ENCODE measurements at places on chromosomes 16 and 17.

DNA sequence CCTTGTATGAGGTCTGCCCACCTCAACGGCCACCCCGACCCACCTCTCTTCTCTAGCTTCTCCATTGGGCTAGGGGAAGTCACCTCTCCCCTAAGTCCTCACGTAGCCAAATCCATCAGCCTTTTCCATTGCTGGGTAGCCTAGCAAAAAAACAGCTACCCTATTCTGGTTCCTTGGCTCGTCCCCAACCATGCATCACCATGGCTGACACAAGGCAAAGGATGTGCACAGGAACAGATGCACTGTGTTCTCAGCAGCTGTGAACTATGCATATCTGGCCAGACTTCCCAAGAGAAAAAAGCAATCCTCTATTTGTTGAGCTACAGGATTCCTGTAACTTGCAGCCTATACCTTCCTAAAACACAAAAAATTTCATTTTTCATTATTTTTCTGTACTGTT, 22.0 kb upstream of the FLCN start:
- no peak for DNase-seq

DNA sequence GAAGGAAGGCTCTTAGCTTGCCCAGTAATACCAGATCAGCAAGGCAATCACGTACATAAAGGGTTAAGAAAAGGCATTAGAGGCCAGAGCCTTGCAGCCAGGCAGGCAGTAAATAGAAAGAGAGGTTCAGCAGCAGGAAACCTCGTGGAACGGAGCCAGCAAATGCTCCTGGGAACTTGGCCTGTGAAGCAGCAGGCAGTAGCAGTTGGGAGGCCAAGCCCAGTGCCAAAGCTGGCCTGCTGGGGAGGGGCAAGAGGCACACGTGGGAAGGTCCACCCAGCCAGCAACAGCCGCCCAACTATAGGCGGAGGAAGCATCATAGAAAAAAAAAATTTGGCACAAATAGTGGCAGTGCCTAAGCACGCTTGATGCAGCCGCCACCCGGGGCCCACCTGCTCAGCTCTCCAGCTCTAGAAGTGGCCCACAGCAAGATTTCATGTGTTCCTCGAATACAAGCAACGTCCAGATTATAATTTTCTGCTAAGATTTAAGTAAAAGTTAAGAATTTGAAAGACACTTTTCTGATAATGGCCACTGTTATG, 2339.5 kb downstream of the TP53TG3F start:
- DNase-seq, result no peak

DNA sequence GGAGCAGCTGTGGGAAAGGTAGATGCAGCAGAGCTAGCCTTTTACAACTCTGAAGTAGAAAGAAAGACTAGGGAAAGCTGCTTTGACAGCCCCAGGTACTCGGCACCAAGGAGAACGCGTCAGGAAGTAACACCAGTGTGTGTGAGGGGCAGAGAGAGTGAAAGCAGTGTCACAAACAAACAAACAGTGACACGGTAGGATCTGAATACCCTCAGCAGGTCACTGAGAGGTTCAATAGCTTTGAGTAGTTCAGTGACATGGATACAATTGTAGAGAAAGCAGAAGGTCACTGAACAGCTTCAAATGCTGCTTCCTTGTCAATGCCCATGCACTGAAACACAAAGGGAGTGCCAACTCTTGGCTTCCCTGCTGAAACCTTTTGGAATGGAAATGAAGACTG, 150.3 kb upstream of the C17orf78 start:
- DNase-seq, result no peak

DNA sequence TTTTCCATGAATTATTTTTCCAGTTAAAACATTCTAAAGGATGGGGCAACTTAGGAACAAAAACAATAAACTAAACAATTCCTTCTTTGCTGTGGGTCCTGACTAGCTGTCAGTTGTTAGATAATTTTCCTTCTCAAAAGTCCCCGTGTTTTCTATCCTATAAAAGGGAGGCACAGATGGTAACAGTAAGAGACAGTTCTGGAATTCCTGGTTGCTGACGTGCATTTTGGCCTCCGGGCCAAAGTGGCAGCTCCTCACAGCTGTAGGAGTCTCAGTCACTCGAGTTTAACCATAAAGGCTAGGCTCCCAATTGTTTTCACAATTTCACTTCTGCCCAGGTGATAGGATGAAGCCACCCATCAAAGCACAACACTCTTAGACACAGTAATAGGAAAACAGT, 77.0 kb upstream of the ZNF423 start:
- no peak for DNase-seq

GRCh38 chr16:65697065-65697464, 575.2 kb upstream of the CDH11 start:
- DNase-seq, result no peak

- no peak for DNase-seq
These were observed 61.6 kb downstream of the MRTFB start for GRCh38 chr16:14132696-14133048.

- DNase-seq, result no peak
These were observed 2.1 kb upstream of the ADGRG5 start for GRCh38 chr16:57540387-57540786.

DNA sequence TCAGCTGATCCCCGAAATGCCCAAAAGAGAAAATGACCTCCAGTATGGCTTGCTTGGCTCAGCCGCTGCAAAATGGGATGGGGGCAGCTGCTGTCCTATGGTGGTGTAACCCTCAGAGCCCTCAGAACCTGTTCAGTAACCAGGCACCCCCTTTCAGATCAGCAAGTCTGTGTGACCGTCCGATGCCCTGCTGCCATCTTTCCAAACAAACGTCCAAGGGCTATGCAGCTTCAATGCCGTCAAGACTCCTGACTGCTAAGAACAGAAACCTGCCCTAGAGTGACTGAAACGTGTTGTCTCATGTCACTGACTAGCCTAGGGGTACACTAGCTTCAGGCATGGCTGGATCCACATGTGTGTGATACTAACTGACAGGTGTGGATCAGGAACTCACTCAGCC, 70.4 kb downstream of the GNAO1 start:
- no peak for DNase-seq

DNA sequence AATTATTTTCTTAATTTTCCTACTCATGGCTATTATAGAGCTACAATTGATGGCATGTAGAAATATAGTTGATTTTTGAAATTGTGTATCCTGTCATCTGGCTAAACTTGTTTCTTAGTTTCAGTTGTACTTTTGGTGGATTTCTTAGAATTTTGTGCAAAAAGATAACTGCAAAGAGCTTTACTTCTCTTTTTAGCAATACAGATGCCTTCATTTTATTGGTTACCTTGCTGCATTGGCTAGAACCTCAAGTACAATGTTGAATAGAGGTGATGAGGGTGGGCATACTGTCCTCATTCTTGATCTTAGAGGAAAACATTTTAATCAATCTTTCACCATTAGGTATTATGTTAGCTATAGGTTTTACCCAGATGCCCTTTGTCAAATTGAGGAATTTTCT, 67.9 kb downstream of the METRNL start:
- no peak for DNase-seq

- no peak for DNase-seq
These were observed 24.0 kb downstream of the MEOX1 start for GRCh38 chr17:43637563-43638323.

GRCh38 chr16:54750249-54750648, 180.4 kb upstream of the IRX5 start:
- no peak for DNase-seq

DNA sequence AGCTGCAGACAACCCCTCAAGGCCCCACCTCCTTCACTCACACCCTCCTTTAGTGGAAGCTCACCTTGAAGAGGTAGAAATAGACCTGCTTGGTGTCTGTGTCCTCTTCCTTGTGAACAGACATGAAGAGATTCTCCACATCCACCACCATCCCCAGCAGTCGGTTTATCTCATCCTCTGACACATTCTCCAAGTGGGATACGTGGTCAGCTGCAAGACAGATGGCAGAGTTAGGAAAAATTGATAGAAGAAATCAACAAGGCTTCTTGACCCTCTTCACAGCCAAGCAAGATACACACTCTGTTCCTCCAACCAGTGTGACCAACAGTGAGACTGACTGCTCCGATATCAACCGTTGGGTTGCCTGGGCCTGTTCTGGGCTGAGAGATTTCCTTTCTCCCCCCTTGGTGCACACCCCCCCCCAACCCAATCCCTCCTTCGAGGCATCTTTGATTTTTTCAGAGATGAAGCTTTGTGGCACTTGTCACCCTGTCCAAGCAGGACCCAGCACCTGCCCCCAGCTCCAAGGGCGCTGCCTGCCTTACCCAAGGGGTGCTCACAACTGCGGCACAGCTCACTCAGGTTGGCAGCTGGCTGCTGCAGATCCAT, 902 bp downstream of the KAT2A start:
- DNase-seq, result no peak

- DNase-seq, result no peak
These were observed 20.7 kb upstream of the CDH13 start for GRCh38 chr16:82605863-82606620.

GRCh38 chr17:72387487-72387886, 266.7 kb downstream of the SOX9 start:
- DNase-seq, result no peak

DNA sequence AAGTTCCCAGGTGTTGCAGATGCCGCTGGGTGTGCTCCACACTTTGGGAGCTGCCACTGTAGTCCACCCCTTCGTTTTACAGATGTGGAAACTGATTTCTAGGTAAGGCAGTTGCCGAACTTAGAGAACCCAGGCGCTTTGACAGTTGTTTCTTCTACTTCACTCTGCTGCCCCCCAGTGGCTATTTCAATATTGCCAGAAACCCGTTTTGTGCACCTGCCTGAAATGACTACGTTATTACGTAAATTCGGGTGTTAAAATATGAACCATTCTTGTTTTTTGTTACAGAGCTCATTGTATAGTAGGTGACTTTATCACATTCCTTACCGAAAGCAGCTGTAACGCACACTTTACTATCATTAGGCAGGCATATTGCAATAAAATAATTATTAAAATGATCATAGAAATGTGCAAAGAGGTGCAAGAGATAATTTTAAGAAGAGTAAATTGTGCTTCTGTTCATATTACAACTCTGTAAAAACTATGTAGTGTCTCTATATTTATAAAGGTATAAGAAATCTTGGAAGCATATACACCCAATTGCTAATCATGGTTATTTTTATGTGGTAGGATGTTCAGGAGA, 44.9 kb downstream of the OTOA start:
- DNase-seq, result peak; percentile 58

DNA sequence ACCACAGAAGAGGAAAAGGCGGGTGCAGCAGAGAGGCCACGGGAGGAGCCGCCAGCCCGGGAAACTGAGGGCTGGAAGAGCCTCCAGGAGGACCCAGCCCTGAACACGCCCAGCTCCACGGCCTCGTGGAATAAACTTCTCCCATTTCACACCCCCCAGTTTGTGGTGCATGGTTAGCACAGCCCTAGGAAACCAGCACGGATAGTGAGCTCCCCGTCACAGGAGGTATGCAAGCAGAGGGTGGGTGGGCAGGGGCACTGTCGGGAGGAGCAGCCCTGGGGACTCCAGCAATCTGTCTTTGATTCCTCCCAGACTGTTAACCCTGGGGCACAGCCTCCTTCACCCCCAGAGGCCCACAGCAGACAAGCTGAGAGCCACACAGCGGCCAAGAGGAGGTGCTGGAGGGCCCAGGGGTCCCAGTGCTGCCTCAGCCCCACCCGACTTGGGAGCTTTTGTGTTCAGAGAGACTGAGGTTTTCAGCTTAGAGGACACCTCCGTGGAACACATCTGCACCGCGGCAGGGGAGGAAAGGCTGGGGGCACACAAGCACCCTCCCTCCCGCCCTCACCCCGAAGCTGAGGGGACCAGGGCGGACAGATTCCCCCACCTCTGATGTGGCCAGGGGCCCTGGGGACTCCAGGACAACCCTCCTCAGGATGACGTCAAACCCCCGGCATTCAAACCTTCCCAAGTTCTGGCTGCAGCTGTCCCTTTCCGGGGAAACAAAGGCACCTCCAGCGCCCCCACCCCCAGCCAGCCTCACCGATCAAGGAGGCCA, 1.7 kb upstream of the IL17C start:
- DNase-seq, result no peak

DNA sequence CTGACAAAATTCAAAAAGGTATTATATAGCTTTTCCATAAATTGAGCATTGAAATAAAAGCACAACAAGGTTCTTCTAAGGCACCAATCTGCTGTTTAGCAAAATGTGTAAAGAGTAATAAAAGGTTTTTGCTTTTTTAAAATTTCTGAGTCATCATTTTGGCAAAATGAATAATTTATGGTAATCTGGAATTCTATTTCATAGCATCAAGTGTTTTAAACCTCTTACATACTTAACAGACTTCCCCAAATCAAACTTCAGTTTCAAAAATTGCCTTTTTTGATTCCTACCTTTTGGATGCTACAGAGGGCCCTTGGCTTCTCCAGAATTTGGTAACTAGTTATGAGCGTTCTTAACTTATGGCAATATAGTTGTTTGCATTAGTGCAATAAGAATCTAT, 154.0 kb upstream of the ELAC2 start:
- no peak for DNase-seq

- DNase-seq, result no peak
These were observed 759 bp upstream of the PAM16 start for GRCh38 chr16:4351880-4352279.

DNA sequence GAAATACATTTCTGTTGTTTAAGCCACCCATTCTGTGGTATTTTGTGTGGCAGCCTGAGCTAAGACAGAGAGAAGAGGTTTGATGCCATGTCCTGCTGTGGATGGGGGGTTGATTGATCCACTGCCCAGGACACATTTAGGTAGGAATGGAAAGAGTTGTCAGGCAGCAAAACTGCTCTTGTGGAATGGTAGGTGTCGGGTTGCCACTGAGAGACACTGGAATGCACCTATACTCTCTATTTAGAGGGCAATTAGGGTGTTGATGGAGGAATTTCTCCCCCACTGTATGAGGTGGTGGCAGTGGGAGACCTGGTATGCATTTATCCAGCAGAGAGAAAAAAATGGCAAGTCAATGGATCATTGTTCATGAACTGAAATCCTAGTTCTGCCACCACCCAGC, 30.9 kb downstream of the CBLN1 start:
- no peak for DNase-seq

- no peak for DNase-seq
These were observed 52.8 kb downstream of the SOCS1 start for GRCh38 chr16:11203111-11203623.

- no peak for DNase-seq
These were observed 96.3 kb downstream of the CYLD start for GRCh38 chr16:50838165-50838564.

- no peak for DNase-seq
These were observed 3.2 kb upstream of the UBE2G1 start for GRCh38 chr17:4369557-4370230.

- no peak for DNase-seq
These were observed 57.2 kb upstream of the NLK start for GRCh38 chr17:27985306-27985705.

DNA sequence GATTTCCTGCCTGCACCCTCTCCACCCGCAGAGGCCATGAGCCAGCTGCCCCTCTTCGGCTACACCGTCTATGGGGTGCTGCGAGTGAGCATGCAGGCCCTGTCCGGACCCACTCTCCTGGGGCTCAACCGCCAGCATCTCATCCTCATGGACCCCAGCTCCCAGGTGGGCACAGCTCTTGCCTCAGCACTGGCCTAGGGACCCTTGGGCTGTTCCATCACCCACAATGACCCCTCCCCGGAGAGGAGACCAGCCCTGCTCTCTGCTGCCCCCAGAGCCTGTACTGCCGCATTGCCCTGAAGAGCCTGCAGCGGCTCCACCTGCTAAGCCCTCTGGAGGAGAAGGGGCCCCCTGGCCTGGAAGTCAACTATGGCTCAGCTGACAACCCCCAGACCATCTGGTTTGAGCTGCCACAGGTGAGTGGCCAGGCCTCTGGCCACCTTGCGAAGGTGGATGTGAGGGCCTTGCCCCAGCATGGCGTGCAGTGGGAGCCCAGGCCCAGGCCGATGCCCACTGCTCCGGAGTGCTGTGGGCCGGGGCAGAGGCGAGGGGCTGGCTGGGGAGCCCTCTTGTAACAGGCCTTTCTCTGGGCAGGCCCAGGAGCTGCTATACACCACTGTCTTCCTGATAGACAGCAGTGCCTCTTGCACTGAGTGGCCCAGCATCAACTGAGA, 7.3 kb upstream of the SMIM5 start:
- DNase-seq, result no peak

All from T-helper 22 cell (primary cell).